ENCODE measurements at places on chromosomes 4 and X.

DNA sequence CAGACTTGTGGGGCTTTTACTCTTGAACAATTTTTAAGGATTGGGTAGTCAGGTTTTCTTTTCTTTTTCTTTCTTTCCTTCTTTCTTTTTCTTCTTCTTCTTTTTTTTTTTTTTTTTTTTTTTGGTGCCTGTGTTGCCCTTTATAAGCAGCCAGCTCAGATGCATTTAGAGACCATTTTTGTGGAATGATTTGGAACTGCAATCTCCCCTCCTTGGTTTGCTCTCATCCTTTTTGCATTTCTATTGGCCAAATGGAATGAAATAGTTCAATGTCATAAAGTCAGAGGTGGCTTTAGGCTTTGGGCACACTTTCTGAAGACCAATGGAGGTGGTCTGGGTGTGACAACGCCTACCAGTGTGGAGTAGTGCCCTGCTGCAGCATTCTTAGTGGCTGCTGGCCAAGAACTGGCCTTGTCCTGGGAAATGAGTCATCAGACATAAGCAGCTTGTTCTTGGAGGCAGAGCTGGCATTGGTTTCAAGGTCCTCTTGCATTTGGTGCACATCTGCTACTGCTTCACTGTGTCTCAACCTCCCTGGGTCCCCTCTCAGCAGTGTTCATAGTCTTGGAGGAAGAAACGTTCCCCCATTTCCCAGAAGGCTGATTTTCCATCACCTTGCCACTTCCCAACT lies 84.5 kb downstream of the CT47B1 start:
- DNase-seq = no peak

DNA sequence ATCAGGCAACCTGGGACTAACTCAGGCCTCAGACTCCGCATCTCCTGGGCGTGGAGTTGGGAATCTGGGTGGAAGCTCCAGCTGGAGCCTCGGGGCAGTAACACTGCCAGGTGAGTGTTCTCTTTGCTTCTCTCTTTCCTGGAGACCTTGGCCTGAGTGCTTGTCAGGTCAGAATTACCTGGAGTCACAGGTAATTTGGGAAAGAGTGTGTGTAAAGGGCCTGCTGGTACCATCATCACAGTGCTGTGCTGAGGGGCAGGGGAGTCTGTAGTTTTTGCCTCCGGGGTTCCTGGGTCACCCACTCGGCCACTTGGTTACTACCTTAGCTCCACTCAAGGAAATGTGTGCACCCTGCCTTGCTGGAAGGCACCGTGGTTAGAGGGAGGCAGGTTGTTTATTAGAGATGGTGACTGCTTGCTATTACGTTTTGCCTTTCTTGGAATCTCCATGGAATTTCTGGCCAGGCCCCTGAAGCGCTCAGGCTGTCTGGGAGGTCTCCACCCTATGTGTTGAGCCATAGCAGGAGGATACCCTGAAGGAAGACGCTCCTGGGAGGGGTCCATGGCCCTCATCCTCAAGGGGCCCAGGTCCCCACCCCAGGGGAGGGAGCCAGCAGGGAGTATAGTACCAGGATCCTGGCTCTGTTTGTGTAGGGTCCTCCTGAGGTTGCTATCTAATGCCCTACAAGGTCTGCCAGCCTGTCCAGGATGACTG lies 2.9 kb downstream of the GPR78 start:
- no peak for DNase-seq

- no peak for DNase-seq
Measured at GRCh38 chr4:8732681-8733243, 138.9 kb downstream of the HMX1 start.

- DNase-seq = no peak
Measured at GRCh38 chr4:94605241-94605805, 152.4 kb upstream of the BMPR1B start.

DNA sequence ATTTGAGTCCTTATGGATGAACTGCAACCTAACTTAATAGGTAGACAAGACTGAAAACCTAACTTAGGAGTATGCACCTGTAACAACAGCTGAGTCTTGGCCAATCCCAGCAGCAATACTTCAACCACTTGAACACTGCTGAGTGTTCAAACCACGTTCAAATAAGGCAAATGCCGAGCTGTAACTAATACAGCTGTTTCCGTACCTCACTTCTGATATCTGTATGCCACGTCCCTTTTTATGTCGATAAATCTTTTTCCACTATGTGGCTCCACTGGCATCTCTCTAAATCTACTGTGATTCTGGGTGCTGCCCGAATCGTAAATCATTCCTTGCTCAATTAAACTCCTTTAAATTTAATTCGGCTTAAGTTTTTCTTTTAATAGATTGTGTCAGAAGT lies 459.7 kb downstream of the INPP4B start:
- DNase-seq = no peak
